CD4-positive, alpha-beta T cell treated with Interleukin-1 beta for 1 hour (primary cell): ENCODE measurements at places on chromosomes 7 and 10.

DNA sequence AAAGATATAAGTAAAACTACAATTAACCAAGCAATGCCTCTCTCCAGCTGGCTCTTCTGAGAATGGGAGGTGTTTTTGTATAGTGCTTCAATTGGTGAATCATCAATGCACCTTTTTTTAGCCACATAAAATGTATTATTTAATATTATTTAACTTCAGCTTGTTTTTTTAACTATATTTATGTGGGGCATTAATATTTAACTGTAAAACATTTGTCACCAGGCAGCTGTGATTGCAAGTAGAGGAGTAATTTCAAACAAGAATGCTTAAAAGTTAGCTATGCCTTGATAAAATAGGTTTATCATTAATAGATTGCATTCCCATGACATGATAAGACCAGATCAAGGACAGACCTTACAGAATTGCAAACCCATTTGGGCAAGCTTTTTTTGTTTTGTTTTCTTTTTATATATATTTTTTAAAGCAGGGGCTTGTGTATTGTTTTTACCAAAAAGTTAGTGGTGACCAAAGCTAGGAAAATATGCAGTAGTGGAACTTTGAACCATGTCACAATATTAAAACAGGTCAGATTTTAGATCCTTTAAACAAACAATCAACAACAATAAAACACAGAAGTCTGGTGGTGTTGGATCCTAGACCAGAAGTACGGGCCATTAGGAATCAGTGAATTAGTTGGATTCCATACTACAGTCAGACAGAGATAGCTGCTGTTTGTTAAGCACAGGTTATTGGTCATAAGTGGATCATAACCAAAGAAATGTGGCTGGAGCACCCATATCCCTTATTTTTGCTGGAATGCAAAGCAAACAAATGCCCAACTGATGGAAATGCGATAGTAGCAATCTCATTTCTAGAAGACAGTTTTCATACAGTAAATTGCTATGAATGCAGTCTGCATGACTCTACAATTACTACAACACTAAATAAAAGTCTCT, 2.9 kb downstream of the CAV2 start:
- no peak for DNase-seq

- DNase-seq = no peak
Measured at GRCh38 chr7:74220229-74220628, 10.4 kb downstream of the LAT2 start.

DNA sequence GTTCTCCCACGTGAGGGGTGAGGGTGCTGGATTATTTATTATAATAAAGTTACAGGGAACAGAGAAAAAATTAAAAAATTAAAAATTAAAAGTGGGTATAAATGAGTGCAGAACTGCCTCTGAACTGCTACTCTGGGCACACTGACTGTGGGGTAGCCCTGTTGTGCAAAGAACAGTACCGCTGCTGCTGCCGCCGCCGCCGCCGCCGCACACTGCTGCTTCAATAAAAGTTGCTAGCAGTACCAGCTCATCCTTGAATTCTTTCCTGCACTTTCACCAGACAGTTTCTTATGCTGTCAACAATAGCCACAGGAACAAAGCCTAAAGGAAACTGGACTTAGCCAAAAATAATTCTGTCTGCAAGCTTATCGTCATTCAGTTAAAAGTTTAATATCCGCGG, 72.1 kb downstream of the GCC1 start:
- no peak for DNase-seq

GRCh38 chr7:134919240-134919641, 67.1 kb upstream of the AGBL3 start:
- DNase-seq = no peak
